NCI-H2081 treated with DMSO at 0.1 percent for 48 hours (cell line): ENCODE measurements at places on chromosomes 3 and 15.

DNA sequence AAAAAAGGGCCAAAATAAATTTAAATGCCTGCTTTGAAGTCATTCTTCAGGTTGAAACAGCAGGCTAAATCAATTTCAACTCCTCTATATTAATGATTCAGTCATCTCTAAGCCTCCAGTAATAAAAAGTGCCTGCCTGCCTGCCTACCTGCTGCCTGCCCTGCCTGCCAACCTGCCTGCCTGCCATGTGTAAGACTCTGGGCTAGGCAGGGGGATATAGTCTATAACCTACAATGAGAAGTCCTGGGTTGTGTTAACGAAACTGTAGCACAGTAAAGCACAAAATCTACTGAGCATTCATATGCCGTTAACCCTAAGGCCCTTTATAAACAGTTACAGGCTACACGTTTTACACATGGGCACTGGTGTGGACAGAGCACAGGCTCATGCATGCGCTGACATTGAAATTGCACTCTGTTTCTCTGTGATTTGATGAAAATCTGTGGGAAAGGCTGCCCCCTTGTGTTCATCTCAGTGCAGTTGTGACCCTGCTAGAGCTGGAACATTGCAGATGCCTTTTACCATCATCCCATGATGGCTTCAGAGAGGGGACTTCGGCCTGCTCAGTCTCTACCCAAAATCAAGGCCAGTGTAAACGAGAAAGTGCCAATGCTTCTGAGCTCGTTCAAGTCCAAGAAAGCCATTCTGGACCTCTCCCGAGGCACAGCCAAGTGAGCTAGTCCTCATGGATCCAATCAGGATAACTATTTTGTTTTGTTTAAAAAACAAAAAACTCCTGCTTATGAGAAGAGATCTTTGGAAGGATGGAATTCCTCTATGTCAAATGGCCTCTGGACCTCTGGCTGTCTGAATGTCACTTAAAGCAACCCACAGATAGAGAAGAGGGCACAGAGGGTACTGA, 64.6 kb downstream of the EFL1 start:
- DNase-seq, result peak; percentile 32

- no peak for DNase-seq
Observed at GRCh38 chr15:67587331-67587730, 44.8 kb downstream of the MAP2K5 start.

DNA sequence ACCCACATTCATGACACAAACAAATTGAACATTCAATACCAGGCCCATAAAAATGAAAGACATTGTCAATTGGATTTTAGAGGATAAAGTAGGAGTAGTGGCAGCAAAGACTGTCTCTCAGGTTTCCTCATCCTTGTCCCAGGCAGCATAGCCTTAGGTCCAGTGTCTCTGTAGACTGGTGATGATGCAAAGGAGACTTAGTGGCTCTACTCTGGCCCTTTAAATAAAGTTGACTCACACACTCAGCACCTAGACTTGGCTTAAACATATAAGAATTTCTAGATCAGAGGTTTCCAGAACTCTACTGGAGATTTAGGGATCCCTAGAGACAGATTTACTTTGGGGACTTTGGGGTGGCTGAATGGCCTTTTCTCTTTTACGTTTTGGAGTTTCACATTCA, 166.6 kb downstream of the NR1D2 start:
- DNase-seq, result no peak

- DNase-seq, result no peak
Observed at GRCh38 chr15:73433873-73434272, 9.1 kb upstream of the REC114 start.

DNA sequence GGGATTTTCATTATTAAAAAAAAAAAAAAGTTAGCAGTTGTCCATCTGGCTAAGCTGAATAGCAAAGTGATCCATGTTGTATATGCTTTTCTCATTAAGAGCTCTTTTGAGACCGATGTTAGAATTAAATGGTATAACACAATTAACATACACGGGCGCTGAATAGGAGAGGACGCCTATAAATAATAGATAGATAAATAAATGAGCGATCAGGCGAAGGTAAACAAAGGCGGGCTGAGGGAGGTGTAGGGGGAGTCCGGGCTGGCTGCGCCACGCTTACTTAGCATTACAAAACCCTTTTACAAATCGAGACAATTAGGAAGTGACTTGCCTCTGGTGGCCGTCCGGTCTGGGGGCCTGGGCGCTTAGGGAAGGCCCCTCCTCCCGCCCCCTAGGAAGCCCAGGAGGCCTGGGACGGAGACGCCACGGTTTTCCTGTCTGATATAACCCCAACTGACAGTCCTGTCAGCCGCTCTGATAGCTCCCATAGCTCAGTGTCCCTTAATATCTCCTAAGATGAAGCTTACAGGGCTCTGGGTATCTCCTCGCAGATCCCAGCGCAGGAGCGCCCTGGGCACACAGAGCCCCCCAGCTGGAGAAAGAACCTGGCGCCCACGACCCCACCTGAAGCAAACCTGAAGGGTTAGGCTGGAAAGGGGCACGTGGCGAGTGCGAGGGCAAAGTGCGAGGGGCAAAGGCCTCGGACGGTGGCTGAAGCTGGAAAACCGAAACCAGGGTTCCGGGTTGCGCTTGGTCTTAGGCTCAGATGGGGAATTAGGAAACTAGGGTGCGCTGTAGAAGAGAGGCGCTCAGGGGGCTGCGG, 3.6 kb downstream of the SOX14 start:
- DNase-seq, result no peak

- DNase-seq, result no peak
Observed at GRCh38 chr3:150106740-150107428, 136.2 kb upstream of the PFN2 start.

DNA sequence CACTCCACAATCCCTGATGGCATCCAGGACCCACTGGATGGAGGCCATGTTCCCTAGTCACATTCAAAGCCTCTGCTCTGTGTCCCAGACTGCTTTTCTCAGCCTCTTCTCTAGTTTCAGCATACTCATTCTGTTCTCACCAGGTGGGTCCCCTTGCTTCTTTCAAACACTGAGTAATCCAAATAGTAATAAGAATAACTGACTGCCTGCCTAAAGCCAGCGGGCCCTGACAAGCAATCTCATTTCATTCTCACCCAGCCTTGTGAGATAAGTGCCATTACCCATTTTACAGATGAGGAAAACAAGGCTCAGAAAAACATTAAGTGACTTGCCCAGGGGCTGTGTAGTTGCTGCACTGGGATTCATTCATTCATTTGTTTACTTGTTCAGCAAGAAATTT, 25.4 kb downstream of the MAPKAPK3 start:
- no peak for DNase-seq

DNA sequence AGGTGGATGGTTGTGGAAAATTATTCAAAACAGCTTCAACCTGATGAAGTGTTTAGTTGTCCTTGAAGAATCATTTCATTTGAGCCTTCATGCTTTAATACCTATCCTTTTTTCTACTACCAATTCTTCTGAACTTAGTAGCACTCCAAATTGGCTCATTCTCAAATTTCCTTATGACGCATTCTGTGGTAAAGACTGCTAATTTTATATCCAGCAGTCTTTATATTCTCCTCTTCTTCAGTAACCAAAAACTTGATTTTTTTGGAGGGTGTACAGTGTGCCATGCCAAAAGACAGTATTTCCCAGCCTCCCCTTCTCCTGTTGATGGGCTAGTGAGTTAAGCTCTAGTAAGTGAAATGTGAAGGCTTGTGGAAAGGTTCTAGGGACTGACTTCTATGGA, 25.2 kb downstream of the CGNL1 start:
- no peak for DNase-seq

DNA sequence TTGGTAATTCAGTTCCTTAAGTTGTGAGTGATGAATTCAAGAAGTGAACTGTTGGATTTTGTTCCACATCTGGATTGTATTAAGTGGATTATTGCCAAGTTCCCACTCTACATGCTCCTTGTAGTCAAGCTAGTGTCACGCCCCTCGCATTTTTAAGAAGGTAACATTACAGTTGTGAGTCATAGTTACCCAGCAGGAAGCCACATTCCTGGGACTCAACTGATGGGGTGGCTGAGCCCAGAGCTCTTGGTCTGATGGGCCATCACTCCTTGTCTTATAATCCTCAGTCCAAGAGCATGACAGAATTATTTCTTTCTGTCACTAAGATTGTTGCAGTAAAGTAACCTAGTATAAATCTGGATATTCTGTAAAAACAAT, 102.7 kb downstream of the PTPRG start:
- DNase-seq, result no peak

GRCh38 chr3:124217542-124217941, 225.6 kb upstream of the ROPN1 start:
- no peak for DNase-seq

GRCh38 chr3:146187334-146187950, 26.5 kb upstream of the PLOD2 start:
- DNase-seq, result no peak

DNA sequence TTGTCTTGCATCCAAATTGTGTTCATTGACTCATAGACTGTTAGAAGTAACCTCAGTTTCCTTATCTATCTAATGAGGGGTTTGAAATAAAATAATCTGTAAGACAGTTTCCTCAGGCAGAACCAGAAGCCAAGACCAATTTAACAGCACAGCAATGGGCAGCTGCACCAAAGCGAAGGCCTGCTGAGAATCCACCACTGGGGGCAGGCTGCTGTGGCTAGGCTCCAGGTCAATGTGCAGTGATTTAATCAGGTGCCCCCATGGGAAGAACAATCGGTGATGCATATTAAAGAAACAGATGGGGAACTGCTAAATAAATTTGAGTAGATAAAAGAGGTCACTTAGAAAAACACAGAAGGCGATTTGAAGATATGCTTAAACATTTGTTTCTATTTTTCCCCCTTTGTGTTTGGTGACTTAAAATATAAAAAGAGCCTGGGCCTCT, 28.0 kb upstream of the TMOD3 start:
- no peak for DNase-seq

GRCh38 chr3:40741729-40742128, 217.0 kb downstream of the ZNF621 start:
- no peak for DNase-seq

DNA sequence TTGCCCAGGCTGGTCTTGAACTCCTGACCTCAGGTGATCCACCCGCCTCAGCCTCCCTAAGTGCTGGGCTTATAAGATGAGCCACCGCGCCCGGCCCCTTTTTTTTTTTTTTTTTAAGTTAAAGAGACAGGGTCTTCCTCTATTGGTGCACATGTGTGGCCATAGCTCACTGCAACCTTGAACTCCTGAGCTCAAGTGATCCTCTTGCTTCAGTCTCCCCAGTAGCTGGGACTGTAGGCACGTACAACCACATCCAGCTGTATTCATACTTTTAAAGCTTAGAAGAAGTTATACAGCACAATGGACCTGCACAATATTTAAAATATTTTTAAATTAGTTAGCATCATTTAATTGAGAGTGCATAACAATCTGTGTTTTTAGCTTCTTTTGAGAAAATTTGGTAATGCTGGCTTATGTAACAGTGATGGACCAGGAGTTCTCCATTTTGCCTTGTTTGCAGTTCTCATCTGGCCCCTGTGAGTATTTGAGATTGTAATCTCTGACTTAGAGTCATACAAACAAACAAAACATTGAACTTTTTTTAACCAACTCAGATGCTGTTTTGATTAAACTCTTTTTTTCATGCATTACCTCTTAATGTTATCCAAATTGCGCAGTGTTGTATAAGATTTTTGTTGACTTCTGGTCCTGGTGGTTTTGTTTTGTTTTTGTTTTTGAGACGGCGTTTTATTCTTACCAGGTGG, 33.0 kb downstream of the CHD2 start:
- no peak for DNase-seq

- no peak for DNase-seq
Observed at GRCh38 chr3:184795522-184796190, 16.3 kb upstream of the VPS8 start.

- no peak for DNase-seq
Observed at GRCh38 chr3:45020534-45020933, 5.6 kb upstream of the CLEC3B start.

DNA sequence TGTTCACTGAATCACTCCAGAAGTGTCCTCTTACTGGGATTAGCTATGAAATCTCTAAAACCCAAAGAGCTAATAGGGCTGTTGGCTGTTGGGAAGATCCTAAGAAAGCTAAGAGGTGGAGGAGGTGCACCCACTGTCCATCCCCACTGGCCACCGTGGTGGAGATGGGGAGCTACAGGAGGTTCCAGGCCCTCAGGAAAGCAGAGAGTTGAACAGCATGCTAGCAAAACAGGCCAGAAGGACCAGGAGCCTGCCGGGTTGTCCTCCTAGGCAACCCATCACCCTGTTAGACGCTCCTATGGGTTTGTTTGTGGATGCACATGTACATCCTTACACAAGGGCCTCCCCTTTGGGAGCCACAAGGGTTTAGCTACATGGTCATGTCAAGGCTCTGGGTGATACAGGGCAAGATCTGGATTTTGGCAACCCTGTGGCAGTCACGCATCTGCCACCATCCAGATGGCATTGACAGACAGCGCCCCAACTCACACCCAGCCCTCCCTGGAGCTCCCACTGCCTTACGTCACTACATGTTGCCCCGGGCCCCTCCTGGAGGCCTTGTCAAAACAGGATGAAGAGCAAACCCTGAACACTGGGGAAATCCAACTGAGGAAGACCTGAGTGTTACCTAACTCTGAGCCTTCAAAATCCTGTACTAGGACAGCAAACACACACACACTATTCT, 208.1 kb downstream of the SLCO3A1 start:
- DNase-seq, result no peak

GRCh38 chr15:50057196-50057595, 61.8 kb downstream of the ATP8B4 start:
- no peak for DNase-seq

DNA sequence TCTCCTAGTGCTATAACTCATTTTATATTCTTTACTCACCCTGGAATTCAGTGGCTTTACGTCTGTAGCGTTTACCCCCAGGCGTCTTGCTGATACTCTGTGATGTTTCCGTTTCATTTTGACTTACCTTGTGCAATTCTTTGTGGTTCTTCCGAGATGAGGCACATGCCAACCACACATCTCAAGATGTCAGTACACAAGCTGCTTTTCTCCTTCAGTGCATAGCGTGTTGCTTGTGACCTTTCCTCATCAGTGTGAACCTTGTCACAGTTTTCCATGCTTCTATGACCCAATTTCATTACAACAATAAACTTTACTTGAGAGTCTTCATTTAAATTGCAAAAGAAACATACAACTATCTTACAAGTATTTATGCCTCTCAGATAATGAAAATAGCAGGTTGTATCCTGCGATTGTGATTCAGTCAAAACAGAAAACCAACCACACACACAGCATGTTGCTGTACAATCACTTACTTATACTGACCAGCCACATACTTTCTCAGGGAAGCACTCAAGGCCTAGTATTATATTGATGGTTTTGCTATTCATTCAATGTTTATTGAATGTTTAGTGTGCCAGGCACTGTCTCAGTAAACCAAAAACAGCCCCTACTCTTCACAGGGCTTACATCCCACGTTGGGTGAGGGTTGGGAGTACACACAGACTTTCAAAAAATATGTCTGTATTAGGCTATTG, 4.6 kb upstream of the TBL1XR1 start:
- DNase-seq, result no peak

- no peak for DNase-seq
Observed at GRCh38 chr3:132974097-132974496, 64.1 kb upstream of the TMEM108 start.

GRCh38 chr3:16801223-16801622, 83.5 kb upstream of the PLCL2 start:
- no peak for DNase-seq

DNA sequence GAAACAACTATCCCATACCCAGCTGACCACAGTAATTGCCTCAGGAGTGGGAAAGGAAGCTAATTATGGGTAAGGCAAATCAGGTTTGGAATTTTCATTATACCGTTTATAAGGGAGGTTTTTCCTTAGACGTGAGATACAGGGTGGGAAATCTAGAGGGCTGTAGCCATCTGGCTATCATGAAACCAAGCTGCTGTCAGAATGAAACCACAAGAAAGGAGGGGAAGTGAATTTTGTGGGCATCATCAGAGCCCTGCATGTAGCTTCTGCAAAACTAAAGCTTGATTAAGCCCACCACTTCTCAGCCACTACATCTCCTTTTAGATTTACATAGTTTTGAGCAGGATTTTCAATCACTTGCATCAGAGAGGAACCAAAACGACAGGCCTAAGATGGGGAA, 893.5 kb downstream of the TUSC7 start:
- no peak for DNase-seq
